ENCODE measurements at places on chromosomes 1 and 21.

DNA sequence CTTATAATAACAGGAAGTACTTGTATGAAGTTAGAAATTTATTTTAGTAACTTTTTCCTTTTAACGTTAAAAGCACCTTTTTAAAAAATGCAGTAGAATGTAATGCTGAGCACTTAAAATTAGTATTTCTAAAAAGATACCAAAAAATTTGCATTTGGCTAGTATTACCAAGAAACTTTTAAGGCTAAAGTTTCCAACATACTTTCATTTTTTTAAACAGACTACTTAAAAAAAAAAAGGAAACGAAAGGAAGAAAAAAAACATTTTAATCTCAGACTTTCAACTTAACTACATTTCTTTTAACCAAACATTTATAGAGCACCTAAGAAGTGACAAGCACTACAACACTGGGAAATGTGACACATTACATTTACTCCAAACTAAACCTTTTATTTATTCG, 2.8 kb downstream of the ARID4B start:
- no peaks in the 10 kb centered on the region for H3K36me3 ChIP-seq
- peaks cover 72% of the 10 kb centered on the region for H3K4me1 ChIP-seq
- H3K27ac ChIP-seq: peak overlapping the region; percentile 10
- no peak for DNase-seq
- H3K27me3 ChIP-seq: no peaks in the 10 kb centered on the region

DNA sequence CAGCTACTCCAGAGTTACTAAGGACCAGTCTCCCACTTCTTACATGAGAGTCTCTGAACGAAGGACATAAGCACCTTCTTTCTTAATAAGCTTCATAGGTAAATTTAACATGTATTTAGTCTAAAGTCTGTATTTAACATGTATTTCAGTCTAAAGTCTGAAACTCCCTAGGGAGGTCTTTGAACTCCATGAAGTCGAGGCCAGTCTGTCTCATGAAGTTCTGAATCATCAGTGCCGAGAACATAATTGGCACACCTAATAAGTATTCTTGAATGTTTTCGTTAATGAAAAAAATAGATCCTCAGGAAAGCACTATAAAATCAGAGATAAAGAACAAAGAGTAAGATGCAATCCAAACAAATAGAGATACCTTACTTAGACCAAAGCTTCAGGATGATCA, 945.5 kb downstream of the TTLL7 start:
- H3K27ac ChIP-seq: no peak overlapping the region
- no peak for DNase-seq
- no peaks in the 10 kb centered on the region for H3K4me1 ChIP-seq
- H3K36me3 ChIP-seq: no peaks in the 10 kb centered on the region
- H3K4me3 ChIP-seq: no peak overlapping the region
- H3K27me3 ChIP-seq: no peaks in the 10 kb centered on the region

DNA sequence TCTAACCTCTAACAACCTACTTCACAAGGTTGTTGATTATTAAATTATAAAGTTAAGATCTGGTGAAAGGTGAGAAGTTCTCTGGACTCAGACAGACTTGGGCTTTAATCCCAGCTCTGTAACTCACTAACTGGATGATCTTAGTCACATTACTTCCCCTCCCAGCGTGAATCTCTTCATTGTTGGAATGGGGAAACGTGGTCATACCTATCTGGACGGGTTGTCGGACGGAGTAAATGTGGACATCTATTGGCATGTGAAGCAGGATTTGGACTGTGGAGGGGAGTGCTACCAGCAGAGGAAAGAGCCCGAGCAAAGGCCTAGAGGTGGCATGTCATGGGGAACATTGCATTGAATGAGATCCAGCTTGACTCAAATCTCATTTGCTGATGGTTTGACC, 45.1 kb upstream of the RPL11 start:
- H3K27ac ChIP-seq: no peak overlapping the region
- H3K4me1 ChIP-seq: no peaks in the 10 kb centered on the region
- DNase-seq: no peak
- no peaks in the 10 kb centered on the region for H3K27me3 ChIP-seq
- no peaks in the 10 kb centered on the region for H3K36me3 ChIP-seq

DNA sequence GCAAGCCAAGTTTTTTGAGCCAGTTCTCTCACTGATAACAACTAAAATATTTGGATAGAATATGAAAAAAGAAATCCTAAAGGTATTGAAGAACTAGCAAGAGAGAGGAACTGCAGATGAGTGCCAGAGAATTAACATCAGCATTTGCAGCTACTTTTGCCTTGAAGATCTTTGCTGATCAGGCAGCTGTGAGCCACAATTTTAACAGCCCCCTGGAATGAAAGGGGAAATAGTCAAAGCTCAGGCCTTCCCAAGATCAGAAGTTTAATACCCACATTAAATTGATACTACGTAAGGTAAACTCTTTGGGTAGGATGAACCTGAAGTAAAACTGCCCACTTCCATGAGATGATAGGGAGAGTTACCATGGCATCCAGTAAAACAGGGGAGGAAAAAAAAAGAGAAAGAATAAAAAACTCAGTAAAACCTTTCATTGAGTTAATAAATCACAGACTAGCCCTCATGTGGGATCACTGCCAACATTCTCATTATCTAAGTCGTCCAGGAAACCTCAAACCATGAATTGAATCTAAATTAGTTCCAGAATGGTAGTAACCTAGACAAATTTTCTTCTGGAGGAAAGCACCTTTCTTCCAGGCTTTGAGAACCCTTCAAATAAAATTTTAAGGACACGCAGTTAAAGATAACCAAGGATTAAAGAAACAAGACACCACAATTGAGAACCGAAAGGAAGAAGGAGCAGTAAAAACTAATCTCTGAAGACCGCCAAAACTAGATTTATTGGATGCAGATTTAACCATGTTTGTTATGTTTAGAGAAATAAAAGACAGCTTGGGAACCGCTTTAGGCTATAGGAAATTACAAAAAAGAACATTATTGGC, 28.3 kb downstream of the SCP2 start:
- H3K4me1 ChIP-seq: no peaks in the 10 kb centered on the region
- peaks cover 9% of the 10 kb centered on the region for H3K36me3 ChIP-seq
- DNase-seq: no peak

GRCh38 chr1:179831225-179831624, 46.4 kb downstream of the TOR1AIP2 start:
- H3K27ac ChIP-seq: no peak overlapping the region
- no peaks in the 10 kb centered on the region for H3K36me3 ChIP-seq
- DNase-seq: no peak
- no peaks in the 10 kb centered on the region for H3K27me3 ChIP-seq
- H3K4me1 ChIP-seq: no peaks in the 10 kb centered on the region

DNA sequence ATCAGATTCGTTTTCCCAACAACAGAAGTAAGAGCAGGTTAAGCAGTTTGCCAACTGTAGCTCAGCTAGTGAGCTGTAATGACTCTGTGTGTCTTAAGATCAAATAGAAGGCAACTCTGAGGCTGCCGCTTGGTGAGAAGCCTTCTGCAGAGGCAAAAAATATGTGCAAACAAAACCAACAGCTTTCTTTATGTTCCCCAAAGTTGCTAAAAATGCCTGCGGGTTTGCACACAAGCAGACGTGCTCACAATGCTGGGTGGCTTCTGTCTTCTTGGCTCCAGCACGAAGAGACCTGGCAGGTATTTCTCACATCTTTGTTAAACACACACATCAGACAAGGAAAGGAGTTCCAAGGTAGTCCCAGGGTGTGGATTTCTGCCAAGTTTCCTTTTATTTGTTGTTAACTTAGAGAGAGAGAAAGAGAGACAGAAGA, 158.9 kb upstream of the JUN start:
- H3K36me3 ChIP-seq: no peaks in the 10 kb centered on the region
- peaks cover 32% of the 10 kb centered on the region for H3K4me1 ChIP-seq
- no peak for DNase-seq
- no peak overlapping the region for H3K27ac ChIP-seq

GRCh38 chr1:68314151-68314780, 81.9 kb upstream of the WLS start:
- no peak overlapping the region for H3K27ac ChIP-seq
- H3K4me3 ChIP-seq: no peak overlapping the region
- no peaks in the 10 kb centered on the region for H3K27me3 ChIP-seq
- no peaks in the 10 kb centered on the region for H3K36me3 ChIP-seq

DNA sequence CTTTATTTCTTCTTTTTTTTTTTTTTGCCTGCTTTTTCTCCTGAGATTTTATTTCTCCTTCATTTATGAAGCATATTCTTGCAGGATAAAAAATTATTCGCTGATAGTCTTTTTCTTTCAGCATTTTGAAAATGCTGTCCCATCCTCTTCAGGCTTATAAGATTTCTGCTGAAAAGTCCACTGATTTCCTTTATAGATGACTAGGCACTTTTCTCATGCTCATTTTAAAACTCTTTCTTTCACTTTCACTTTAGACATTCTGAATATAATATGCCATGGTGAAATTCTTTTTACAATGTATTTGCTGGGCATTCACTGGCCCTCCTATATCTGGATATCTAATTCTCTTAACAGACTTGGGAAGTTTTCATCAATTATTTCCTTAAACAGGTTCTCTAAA, 25.5 kb upstream of the GTF2B start:
- no peaks in the 10 kb centered on the region for H3K27me3 ChIP-seq
- no peak overlapping the region for H3K4me3 ChIP-seq
- DNase-seq: no peak
- H3K27ac ChIP-seq: no peak overlapping the region
- H3K36me3 ChIP-seq: no peaks in the 10 kb centered on the region
- no peaks in the 10 kb centered on the region for H3K4me1 ChIP-seq

- no peak overlapping the region for H3K4me3 ChIP-seq
- H3K4me1 ChIP-seq: no peaks in the 10 kb centered on the region
- no peak overlapping the region for H3K27ac ChIP-seq
- no peaks in the 10 kb centered on the region for H3K27me3 ChIP-seq
Observed at GRCh38 chr1:121525355-121525754, 340.6 kb downstream of the SRGAP2C start.

GRCh38 chr1:86339014-86339812, 56.9 kb downstream of the ODF2L start:
- no peak for DNase-seq
- no peaks in the 10 kb centered on the region for H3K4me1 ChIP-seq
- no peaks in the 10 kb centered on the region for H3K36me3 ChIP-seq
- H3K27ac ChIP-seq: no peak overlapping the region
- no peak overlapping the region for H3K4me3 ChIP-seq
- H3K27me3 ChIP-seq: no peaks in the 10 kb centered on the region

GRCh38 chr1:179798864-179799516, 55.9 kb downstream of the FAM163A start:
- no peaks in the 10 kb centered on the region for H3K36me3 ChIP-seq
- H3K4me3 ChIP-seq: no peak overlapping the region
- no peaks in the 10 kb centered on the region for H3K27me3 ChIP-seq
- H3K4me1 ChIP-seq: no peaks in the 10 kb centered on the region
- no peak overlapping the region for H3K27ac ChIP-seq

GRCh38 chr1:208446271-208446691, 202.1 kb upstream of the PLXNA2 start:
- H3K36me3 ChIP-seq: no peaks in the 10 kb centered on the region
- no peaks in the 10 kb centered on the region for H3K4me1 ChIP-seq
- no peak overlapping the region for H3K4me3 ChIP-seq
- no peaks in the 10 kb centered on the region for H3K27me3 ChIP-seq
- no peak for DNase-seq
- no peak overlapping the region for H3K27ac ChIP-seq

- H3K4me1 ChIP-seq: peaks cover 59% of the 10 kb centered on the region
- H3K4me3 ChIP-seq: no peak overlapping the region
- peak overlapping the region; percentile 60 for H3K27ac ChIP-seq
- H3K27me3 ChIP-seq: no peaks in the 10 kb centered on the region
Observed at GRCh38 chr1:157132616-157133167, 5.5 kb downstream of the ETV3 start.

GRCh38 chr1:211336161-211336560, 9.5 kb downstream of the TRAF5 start:
- H3K4me1 ChIP-seq: peaks cover 40% of the 10 kb centered on the region
- DNase-seq: no peak
- no peaks in the 10 kb centered on the region for H3K27me3 ChIP-seq
- no peaks in the 10 kb centered on the region for H3K36me3 ChIP-seq
- no peak overlapping the region for H3K4me3 ChIP-seq

GRCh38 chr1:167065471-167065870, 24.7 kb downstream of the GPA33 start:
- no peak overlapping the region for H3K27ac ChIP-seq
- H3K4me3 ChIP-seq: no peak overlapping the region
- H3K4me1 ChIP-seq: peaks cover 7% of the 10 kb centered on the region
- no peaks in the 10 kb centered on the region for H3K36me3 ChIP-seq

GRCh38 chr21:40129809-40130208, 262.6 kb downstream of the PCP4 start:
- no peak overlapping the region for H3K4me3 ChIP-seq
- no peak for DNase-seq
- no peaks in the 10 kb centered on the region for H3K27me3 ChIP-seq
- H3K4me1 ChIP-seq: no peaks in the 10 kb centered on the region
- no peak overlapping the region for H3K27ac ChIP-seq
- no peaks in the 10 kb centered on the region for H3K36me3 ChIP-seq

DNA sequence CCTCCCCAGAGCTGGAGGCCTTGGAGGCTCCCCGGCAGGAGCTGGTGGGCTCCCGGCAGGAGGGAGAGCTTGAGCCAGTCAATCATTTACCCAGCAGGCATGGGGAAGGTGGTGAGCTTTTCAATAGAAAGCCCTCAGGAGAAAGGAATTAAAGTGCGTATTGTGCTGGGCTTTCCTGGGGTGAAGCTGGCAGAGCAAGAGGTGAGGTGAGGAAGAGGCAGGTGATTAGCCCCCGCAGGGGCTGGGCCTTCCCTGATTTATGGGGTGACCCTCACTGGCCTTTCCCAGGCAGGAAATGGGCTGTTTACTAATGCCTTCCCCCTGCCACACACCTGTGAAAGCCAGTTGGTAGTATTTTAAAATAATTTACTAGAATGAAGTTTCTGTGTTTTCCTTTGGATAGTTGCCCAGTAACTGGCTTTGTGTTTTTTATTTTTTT, 25.8 kb downstream of the CLDN14 start:
- H3K27me3 ChIP-seq: no peaks in the 10 kb centered on the region
- no peak for DNase-seq
- H3K27ac ChIP-seq: no peak overlapping the region
- no peaks in the 10 kb centered on the region for H3K36me3 ChIP-seq
- no peaks in the 10 kb centered on the region for H3K4me1 ChIP-seq
- no peak overlapping the region for H3K4me3 ChIP-seq

GRCh38 chr21:36576441-36576840, 96.5 kb upstream of the CLDN14 start:
- H3K36me3 ChIP-seq: no peaks in the 10 kb centered on the region
- no peak overlapping the region for H3K27ac ChIP-seq
- no peaks in the 10 kb centered on the region for H3K4me1 ChIP-seq
- DNase-seq: no peak
- no peak overlapping the region for H3K4me3 ChIP-seq

DNA sequence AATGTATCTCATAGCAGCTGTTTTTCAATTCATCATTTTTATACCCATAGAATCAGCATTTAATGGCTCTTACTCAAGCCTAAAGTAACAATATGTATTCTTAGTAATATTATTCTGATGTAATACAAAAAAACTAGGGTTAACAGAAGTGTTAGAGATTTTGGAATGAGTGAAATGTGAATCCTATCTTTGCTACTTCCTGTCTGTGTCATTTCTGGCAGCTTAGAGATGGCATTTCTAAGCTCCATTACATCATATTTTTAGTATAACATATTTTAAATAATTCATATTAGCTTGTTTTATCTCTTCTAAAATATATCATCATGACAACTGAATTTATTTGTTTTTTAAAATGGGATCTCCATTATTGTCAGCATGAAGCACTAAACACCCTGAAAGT, 90.2 kb downstream of the LRRC7 start:
- no peaks in the 10 kb centered on the region for H3K27me3 ChIP-seq
- H3K36me3 ChIP-seq: no peaks in the 10 kb centered on the region
- DNase-seq: no peak
- H3K4me3 ChIP-seq: no peak overlapping the region
